ENCODE measurements at places on chromosomes 13 and 19.
A peak's percentile ranks its signal among the peaks of the same experiment; 100 is the strongest.

GRCh38 chr13:23467048-23467931, 33.8 kb upstream of the SACS start:
- DNase-seq = no peak

DNA sequence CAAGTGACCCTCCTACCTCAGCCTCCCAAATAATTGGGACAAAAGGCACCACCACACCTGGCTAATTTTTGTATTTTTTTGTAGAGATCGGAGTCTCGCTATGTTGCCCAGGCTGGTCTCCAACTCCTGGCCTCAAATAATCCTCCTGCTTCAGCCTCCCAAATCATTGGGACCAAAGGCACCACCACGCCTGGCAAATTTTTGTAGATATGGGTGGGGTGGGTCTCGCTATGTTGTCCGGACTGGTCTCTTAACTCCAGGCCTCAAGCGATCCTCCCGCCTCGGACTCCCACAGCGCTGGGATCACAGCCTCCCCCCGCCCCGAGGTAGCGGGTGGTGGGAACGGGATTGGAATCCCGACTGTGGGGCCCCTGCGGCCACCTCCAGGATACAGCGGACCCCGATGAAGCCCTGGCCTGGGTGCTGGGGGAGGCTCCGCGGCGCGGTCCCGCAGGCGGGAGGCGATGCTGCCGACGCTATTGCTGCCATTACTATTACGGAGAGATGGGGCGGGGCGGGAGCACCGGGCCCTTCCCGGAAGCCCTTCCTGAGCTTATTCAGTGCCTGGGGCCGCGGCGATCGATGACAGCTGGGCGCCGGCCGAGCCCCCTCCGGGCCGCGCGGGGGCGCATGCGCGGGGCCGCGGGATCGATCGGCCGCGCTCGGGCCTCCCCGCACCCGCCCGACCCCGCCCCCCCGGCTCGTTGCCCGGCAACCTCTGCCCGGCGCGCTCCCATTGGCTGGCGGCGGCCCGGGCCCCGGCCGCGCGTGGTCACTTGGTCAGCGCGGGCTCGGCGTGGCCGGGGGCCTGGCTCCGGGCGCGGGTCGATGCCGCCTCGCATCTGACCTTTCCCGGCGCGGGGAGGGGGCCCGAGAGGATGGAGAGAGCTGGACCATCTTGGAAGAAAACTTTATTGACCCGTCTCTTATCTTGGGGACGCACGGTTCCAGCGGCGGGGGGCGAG, 27.9 kb upstream of the ONECUT3 start:
- no peak for DNase-seq

DNA sequence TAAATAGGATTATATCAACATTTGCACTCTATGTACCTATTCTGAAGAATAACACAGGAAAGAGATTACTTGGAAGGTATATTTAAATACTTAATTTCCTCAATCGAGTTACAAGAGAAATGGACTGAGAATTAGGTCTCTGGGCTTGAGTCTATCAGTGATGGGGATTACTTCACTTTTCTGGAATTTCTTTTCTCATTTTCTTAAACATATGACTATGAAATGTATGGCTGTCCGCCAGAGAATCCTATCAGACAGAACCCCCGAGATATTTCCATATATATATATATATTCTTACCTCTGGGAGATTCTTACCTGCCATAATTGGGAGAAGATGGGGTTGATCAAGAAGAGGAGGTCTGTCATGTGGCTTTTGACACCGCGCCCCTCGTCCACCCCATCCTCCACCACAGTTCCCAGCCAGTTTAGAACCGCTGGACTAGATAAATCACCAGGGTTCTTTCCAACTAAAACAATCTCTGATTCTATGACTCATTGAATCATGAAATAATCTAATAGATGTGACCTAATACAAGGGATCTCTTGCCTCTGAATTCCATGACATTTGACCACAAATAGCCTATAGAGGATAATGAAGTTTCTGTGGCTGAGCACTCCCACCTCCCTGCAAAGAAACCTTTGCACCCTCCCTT, 231.3 kb downstream of the TBC1D4 start:
- DNase-seq = no peak

- DNase-seq = no peak
Measured at GRCh38 chr19:32606289-32606688, 25.3 kb downstream of the PDCD5 start.

GRCh38 chr13:102686024-102686423, 8.8 kb downstream of the METTL21C start:
- DNase-seq = no peak

DNA sequence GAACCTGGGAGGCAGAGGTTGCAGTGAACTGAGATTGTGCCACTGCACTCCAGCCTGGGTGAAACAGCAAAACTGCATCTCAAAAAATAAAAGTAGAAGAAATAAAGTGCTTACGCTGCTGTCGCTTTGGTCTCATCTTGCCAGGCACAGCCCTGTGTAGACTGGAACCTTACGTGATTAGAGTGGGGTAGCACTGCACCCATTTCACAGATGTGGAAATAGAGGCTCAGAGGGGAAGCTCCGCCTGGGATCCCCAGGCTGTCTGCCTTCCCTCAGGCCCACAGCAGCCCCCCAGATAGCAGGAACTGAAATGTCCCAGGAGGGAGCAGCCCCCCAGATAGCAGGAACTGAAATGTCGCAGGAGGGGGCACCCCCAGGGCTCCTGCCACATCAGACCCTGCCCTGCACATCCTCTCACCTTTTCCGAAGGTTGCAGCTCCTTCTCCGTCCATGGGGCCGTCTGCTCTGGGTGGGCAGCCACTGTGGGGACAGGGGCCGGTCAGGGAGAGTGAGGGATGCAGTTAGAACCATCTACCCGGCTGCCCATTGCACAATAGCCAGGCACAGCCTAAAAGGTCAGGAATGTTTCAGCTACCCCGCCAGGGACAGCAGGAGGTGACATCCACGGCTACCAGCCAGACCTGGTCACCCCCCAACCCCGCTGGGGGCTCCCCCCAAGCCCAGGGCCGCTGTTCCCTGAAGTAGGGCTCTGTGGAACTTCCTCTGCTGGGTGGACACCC, 1.9 kb downstream of the PLIN4 start:
- no peak for DNase-seq

- DNase-seq = peak; percentile 80
Measured at GRCh38 chr19:38538793-38539528, 78.8 kb downstream of the MAP4K1 start.

- no peak for DNase-seq
Measured at GRCh38 chr13:112715210-112715609, 25.4 kb downstream of the ATP11A start.

- DNase-seq = peak; percentile 37
Measured at GRCh38 chr19:36060430-36060829, 5.7 kb downstream of the WDR62 start.

GRCh38 chr19:8361921-8362793, 1.8 kb upstream of the ANGPTL4 start:
- no peak for DNase-seq
